ENCODE measurements at places on chromosomes 2 and 18.

- DNase-seq, result no peak
These were observed 158.9 kb upstream of the SLC14A2 start for GRCh38 chr18:45456090-45457021.

DNA sequence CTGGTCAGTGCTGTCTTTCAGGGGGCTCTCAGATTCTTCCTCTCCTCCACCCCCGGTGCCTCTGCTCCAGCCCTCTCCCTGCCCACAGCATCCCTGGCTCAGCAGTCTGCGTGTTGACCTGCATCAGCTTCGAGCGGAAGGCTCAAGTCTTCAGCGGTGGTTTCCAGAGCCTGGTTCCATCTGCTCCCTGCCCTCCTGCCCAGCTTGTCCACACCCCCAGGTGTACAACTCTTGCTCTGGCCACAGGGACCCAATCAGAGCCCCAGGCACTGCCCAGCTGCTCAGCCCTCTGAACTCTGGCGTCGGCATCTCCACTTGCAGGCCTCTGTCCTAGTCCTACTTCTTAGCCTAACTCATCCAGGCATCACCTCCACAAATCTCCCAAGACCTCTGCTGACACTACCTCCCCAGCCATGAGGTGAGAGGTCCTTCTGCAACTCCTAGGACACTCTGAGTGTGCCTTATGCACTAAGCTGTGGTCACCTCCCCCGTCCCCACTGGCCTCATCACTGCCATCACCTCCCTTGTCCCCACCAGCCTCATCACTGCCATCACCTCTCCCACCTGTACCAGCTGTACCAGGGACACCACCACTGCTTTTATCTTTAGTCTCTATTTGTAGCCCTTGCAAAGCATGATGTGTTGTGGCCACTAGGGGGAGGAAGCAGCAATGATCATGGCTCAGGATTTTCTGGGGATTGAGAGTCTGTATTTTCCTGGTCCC, 60.9 kb downstream of the EDAR start:
- no peak for DNase-seq

DNA sequence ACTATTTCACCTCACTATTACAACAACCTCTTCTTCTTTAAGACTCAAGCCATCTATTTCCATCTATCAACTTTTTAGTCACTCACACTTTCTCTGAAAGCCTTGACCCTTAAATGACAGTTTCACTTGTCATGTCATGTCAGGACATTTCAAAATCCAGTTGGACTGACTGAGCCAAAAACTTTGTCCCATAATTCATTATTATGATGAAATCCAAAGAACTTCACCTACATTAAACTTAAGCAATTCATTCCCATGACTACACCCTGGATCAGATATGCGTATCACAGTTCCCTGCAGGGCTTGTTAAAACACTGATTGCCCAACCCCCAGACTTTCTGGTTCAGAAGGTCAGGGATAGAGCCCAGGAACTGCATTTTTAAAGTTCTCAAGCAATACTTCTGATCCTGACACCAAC, 26.5 kb downstream of the LDAH start:
- DNase-seq, result no peak

GRCh38 chr2:112876257-112876970, 34.6 kb upstream of the IL37 start:
- DNase-seq, result no peak

GRCh38 chr2:217090024-217090473, 230.2 kb upstream of the TNP1 start:
- no peak for DNase-seq

DNA sequence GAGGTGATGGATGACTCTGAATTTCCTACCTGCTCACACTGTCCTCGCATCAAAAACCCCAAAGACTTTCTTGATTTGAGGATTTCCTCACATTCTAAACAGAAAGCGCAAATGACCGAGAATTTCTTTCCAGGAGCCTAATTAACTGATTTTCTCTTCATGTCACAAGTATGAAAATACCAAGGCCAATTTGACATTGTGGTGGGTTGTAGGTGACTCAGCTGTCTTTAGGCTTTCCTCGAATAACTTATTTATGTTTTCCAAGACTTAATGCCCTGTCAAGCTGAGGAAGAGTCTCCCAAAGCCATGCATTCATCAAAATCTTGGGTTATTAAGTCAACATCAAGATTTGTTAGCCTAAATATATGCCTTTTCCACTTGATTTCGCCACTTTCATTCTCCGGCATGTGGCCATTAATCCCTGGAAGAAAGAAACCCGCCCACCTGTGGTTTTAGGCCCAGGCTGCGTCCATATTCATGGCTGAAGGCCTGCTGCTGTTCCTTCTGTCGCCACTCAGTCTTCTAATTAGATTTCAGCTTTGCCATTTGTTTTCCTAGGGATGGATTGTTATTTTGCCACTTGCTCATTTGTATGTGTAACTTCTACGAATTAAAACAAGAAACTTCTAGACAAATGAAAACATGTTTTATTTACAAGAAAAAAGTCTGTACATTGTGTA, 84.9 kb downstream of the ST6GAL2 start:
- DNase-seq, result no peak

GRCh38 chr2:173990970-173991819, 26.0 kb upstream of the SP3 start:
- no peak for DNase-seq

DNA sequence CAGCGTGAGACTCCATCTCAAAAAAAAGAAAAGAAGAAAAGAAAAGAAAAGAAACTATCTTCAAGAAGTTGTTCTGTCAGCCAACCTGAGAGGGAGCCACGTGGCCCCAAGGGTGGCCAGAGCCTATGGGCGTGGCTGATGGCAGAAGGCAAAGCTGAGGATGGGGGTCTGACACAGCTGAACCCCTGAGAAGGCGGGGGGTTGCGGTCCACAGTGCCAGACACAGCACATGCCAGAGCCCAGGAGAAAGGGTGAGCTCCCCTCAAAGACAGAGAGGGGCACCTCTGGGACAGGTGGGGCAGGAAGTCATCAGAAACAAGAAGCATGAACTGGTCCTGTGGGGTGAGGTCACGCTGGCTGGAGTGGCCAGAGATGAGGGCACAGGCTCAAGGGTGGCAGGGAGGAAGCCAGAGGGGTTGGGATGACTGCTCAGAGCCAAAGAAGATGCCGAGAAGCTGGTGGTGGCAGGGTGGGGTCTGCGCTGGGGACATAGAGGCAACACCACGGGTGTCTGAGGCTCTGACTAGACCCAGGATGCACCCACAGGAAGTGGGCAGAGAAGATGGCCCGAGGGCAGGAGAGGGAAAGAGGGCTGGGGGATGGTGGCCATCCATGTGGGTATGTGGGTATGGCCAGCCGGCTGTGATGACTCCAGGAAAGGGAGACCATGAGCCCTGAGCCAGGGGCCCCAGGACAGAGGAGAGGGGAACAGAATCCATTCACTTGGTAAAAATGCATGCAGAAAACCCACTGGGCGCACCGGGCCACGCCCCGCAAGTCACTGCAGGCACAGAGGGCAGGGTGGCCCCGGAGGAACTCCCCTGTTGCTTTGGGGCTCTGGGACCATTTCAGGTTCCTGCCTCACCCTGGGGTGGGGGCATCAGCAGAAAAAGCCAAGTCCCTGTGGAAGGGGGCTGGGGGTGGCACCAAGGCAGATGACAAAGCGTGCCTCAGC, 8.4 kb downstream of the KIF1A start:
- DNase-seq, result no peak

- no peak for DNase-seq
These were observed 178.8 kb upstream of the TWIST2 start for GRCh38 chr2:238669046-238669445.

DNA sequence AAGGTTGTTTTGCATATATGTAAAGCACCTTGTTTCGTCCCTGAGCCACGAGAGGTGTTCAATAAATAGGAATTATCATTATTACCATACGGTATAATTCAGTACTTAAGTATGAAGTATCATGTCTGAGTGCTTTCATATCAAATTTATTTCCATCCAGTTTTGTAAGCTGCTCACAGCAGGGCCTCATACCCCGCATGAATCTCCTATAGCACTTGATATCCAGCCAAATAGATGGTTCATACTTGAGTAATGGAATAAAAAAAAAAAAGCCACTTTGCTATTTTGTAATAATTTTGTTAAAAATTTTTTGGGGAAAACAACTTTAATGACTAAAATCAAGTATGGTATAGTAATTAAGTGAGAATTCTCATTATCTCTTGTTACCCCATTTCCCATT, 160.8 kb upstream of the NOSTRIN start:
- no peak for DNase-seq

- DNase-seq, result no peak
These were observed 1.6 kb upstream of the CXXC1 start for GRCh38 chr18:50289108-50289443.

DNA sequence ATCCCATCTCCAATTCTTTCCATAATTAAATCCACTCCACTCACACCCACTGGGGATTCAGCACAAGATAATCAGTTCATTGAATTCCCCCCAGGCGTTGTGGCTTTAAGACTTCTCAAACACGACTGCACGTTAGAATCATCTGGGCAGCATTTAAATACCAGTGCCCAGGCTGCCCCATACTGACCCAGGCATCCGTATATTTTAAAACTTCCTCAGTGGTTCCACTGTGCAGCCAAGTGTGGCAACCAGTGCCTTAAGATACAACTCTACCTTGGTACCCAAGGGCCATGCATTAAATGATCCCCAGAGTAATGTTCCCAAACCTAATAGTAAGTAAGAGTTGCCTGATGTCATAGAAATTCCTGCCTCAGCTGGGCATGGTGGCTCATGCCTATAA, 54.3 kb upstream of the BZW1 start:
- DNase-seq, result no peak

DNA sequence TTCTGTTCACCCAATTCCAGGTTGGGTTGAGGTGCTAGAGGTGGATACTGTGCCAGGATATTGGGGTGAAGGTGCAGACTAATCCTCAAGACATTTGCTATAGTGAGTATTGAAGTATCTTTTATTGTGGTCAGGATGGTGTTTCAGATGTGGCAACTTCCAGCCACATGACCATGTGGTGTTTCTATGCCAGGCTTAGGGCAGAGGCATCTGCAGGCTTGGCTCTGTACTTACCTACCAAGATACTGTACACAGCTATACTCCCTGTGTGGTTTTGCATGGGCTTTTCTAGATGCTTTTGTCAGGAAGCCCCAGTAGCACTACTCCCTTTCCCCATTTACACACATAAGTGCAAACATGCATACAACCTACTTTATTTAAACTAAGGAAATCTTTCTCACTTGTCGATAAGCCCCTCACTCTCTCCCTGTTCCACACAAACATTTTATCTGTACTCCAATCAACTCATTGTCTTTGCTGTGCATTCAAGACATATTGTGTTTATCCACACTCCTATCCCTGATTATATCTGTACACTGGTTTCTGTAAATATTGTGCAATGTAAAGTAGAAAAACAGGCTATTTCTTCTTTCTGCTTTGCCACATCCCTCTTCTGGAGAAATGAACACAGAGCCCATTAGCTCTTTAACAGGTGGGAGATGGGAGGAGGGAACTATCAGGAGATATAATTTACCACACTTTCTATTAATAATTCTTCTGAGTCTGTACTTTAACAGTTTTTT, 12.3 kb downstream of the ARL6IP6 start:
- no peak for DNase-seq

GRCh38 chr2:157894694-157895435, 18.7 kb upstream of the ACVR1 start:
- DNase-seq, result no peak

DNA sequence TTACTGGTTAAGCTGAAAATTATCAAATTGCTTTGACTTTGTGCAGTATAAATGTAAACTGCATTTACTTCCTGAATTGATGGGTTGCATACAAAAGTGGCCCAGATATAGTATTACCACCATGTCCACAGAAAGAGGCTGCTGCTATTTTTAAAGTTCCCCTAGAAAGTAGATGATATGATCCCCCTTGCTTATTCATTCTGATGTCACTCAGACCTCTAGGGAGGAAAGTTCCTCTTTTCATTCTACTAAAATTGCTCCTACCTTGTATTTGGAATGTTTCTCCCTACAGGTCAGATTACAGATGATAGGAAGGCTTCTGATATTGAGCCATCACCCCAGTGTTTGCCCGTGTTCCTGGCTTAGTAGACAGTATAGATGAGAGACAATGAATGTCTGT, 247.6 kb upstream of the TNP1 start:
- no peak for DNase-seq

DNA sequence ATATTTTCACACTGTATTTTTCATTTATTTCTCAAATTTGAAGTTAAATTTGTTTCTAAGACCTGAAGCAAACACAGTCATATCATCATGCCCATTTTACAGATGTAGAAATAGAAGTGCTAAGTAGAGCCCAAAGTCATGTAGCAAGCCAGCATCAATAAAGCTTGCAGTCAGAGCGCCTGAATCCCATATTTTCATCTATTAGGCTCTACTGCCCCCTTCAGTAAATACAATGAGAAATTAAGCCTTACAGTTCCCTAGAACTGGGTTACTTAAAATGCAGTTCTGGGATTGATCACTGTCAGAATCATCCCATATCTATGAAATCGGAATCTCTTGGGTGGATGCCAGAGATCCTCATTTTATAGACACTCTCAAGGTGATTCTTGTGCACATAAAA, 419.9 kb downstream of the TGIF1 start:
- no peak for DNase-seq

- DNase-seq, result no peak
These were observed 96.7 kb upstream of the ZCCHC2 start for GRCh38 chr18:62426191-62426488.

- DNase-seq, result no peak
These were observed 2033.7 kb upstream of the CELF4 start for GRCh38 chr18:39599251-39599650.

DNA sequence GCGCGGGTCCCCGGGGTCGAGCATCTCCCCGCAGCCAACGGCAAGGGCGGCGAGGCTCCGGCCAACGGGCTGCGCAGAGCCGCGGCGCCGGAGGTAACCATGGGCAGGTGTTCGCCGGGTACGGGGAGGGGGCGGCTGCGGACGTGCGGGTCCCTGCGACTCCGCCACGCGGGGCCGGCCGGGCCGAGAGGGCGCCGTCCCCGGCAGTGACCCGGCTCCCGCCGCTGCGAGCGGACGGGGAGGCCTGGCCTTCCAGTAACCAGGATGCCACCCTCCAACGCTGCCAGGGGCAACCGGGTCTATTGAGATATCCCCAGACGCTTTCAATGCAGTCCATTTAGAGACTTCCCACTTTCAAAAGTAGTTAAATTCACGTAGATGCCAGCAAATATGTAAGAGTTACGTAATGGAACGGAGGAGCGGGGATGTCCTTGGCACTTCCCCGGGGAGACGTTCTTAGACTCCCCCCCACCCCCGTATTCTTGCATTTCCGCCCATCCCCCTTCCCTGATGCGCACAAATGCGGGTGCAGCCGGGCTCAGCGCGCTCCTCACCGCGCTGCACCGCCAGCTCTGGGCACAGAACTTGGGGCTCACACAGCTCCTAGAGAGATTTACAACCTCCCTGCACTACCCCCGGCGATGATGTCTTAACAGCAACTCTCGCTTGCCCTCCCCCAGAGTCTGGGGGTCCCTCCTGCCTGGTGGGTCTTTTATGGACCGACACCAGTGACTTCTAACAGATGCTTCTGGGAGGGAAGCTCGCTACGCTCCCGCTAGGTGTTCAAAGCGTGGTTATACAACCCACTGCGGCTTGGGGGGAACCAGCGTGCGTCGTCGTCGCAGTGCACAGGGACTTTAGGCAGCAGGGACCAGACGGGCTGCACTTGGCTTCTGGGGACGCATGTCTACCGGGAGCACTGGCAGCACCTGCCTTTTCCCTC, 657 bp downstream of the SGPP2 start:
- DNase-seq, result no peak
